Activated CD8-positive, alpha-beta T cell treated with anti-CD3 and anti-CD28 coated beads, Interleukin-2, amount 10 ng/mL, durations not matched to agents 7 days and 5 days (primary cell): ENCODE measurements at places on chromosomes 3 and 15. TPM values are rescaled to one million over a fixed set of nuclear protein-coding genes. Genes with fewer than 3 reads are reported as not detected.

TYRO3 gene
- total RNA-seq = 0.29 TPM

MST1R gene
- total RNA-seq = 3.9 TPM

SNX22 gene
- total RNA-seq = 0.47 TPM

CHST13 gene
- not detected for total RNA-seq
